Eye (tissue), 1 donor: ENCODE measurements at places on chromosomes 12 and 14.

DNA sequence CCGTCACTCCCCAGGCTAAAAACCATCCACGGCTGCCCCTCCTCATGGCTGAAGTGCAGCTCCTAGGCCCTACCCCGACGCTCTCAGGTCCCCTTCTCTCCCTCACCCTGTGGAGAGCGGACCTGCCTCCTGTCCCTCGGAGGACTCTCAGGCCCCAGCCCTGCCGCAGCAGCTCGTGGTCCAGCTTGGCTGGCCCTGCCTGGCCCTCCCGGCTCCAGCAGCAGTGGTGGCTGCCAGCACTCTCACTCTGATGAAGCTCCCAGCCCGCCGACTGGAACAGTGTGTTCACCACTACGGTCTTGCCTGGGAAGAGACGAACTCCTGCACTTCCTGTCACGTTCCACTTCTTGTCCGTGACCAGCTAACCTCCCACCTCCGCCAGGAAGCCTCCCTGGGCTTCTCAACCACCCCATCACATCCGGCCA is 11.1 kb downstream of the BAG5 start:
- no peak for DNase-seq

GRCh38 chr14:33917661-33918060 is 33.2 kb downstream of the EGLN3 start:
- no peak for DNase-seq

DNA sequence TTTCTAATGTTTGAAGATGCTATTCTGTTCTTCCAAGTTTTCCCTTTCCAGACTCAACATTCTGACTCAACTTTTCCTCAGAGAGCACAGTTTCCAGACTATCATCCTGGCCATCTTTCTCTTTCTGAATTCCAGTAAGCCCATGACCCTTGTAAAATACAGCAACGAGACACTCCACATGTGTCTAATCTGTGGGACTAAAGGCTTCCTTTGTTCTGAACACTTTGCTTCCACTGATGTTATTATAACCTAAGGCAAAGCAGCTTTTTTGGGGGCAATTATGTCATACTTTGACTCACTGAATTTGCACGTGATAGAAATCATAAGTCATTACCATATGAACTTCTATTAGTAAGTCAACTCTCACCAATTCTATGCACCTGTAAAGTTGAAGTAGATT is 6.3 kb upstream of the ART4 start:
- peak; percentile 60 for DNase-seq

- no peak for DNase-seq
Observed at GRCh38 chr12:55875704-55876467, 33.1 kb upstream of the MMP19 start.

DNA sequence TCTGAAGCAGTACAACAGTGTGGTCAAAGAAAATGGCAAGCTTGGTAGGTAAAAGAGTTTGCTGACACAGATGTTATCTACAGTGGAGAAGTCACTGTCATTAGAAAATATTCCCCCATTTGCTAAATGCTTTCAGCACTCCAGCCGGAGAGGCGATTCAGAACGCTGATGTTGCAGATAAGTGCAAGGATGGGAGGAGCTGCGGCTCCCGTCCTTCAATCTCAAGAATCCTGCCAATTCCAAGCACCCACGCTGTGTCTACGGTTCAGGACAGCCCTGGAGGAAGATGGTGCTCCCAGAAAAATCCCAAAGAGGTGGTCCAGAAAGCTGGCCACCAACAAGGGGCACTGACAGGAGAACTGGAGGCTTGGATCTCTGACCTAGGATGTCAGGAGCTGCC is 79.1 kb downstream of the ZFP36L1 start:
- no peak for DNase-seq

- DNase-seq: no peak
Observed at GRCh38 chr12:104560881-104561280, 104.1 kb downstream of the CHST11 start.

DNA sequence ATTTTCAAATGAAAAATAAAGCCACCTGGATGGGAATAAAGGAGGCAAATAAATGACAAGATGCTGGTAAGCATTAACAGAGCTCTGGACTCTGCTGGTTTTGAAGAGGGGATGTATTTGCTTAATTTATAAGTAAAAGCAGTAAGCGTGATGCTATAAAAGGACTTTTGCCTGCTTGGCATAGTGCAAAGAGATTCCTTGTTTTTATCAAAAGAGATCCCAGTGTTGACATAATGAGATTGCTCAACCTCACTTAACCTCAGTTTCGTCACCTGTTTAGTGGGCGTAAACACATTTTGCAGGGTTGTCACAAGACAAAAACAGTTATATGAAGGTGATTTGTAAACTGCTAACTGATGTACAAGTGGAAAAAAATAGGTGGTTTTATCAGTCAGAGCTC is 13.8 kb downstream of the ASCL1 start:
- DNase-seq: no peak

DNA sequence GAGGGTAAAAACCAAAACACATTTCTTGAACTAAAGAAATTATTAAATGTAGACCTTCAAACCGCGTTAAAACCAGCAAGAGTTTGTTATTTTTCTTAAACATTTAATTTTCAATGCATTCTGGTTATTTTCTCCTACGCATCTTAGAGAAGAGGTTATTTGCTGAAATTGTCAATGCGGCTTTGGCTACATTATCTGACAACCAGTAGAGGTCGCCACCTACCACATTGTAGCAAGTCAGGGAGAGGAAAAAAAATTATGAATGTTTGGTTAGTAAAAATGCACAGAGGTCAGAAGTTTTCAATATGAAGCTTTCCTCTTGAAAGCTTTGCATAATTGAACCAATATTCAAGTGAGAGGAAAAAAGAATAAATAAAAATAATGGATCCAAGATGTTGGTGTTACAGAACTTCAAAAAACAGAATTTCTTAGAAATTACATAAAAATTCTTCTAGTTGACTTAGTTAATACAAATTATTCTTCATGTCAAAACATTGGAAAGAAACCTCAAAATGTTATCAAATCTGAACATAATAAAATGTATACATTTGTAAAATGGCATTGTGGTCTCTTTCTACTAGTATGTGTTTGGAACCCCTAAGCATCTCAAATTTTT is 159.4 kb upstream of the TMTC2 start:
- peak; percentile 85 for DNase-seq

DNA sequence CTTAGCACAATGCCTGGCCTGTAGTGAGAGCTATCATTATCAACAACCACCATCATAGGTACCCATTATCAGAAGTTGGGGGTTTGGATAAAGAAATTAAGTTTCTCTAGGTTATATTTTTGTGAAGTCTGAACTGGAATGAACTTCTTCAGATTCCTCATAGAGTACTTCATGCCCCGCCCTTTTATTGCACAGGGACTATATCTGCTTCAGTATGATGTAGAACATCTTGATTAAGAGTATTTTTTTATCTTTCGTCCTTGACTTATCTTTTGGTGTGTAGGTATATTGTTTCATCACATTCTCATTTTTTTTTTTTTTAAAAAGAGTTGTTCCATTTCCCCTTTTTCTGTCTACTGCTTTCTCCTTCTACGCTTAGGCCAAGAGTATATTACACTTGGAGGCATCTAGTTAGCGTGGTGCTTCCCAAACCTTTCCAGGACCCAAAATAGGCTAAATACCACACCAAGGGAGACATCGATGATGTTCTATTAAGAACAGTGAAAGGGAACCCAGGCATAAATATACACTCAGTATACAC is 467.5 kb downstream of the ZFP36L1 start:
- no peak for DNase-seq

DNA sequence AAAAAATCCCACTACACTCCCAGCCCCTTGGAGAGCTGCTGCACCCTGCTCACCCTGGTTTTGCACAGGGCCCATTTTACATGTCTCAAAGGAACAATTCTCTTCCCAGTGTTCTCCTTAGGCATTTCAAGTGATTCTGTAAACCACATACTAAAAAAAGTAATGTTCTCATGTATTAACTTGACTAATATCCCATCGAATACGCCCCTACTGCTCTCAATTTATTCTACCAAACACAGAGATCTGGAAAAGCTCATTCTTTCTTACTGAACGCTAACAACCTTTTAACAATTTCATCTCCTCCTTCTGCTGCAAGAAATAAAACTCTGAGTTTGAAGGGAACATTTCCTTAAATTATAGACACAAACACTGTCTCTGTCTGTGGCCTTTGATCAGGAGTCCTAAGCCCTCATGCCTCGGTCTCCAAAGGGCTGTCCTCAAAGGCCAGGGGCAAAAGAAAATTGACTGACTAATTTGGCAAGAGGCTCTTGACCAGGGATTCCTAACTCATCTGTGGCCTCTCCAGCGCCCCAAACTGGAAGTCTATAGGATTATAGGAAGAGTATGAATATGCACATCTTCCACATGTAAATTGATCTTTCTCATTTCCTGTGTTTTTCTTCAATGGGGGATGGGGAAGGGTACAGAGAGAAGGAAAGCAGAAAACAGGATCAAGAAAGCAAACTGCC is 17.1 kb upstream of the TSPAN11 start:
- DNase-seq: peak; percentile 47

DNA sequence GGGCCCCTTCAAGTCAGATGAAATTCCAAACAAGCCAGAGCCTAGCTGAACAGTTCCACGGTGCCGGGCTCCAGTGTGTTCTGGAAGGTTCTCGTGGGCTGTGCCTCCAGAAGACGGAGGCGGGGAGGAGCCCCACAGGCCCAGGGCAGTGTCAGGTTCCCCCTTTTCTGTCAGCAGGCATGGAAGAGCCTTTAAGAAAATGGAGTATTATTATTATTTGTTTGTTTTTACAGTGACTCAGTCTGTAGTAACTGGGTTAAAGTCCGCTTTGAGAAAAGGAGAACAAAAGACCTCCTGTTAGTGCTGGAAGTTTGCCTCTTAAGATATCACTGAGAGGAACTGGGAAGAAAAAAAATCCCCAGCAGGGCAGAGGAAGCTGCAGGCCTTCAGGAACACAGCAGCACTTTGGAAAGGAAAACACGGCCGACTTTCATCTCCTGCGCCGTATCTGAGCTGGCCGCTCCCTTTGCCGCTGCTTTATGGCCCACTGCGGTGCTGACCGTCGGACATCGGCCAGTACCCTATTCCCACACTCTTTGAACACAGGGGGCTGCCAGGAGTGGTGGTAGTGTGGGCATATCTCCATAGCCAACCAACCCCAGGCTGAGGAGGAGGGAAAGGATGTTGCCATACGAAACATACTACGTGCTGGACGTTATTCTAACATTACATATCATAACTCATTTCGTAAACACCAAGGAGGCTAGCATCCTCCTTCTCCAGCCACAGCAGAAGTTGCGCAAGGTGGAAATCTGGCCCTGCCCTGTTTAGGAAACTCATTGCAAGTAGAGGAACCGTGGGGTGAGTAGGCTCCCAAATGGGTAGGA is 194.0 kb downstream of the ZFP36L1 start:
- no peak for DNase-seq

- no peak for DNase-seq
Observed at GRCh38 chr12:52198454-52199215, 6.8 kb upstream of the KRT80 start.

- no peak for DNase-seq
Observed at GRCh38 chr12:23484238-23484637, 465.2 kb downstream of the SOX5 start.

- no peak for DNase-seq
Observed at GRCh38 chr14:73810478-73811163, 41.0 kb upstream of the PTGR2 start.

GRCh38 chr14:91012045-91012444 is 48.4 kb downstream of the RPS6KA5 start:
- DNase-seq: no peak

- no peak for DNase-seq
Observed at GRCh38 chr12:29427964-29428363, 47.0 kb upstream of the ERGIC2 start.

DNA sequence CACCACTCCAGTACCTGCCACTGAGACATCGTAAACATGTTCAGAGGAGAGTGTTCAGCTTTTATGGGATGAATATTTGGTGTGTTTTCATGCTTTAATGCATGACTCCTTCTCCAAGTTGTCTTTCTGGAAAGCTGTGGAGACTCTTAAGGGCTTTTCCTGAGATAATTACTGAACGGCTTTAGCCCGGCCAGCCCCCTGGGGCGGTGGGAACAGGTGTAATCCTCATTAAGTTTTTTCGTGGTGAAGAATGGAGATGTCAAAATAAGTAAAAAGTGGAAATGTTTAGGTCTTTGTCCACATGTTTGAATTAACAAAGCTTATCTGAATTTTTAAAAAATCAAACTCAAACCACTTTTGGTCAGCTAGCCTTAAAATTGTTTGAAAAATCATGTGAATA is 1.5 kb downstream of the SYNE2 start:
- no peak for DNase-seq

GRCh38 chr12:57242691-57243454 is 8.1 kb downstream of the STAC3 start:
- peak; percentile 96 for DNase-seq

DNA sequence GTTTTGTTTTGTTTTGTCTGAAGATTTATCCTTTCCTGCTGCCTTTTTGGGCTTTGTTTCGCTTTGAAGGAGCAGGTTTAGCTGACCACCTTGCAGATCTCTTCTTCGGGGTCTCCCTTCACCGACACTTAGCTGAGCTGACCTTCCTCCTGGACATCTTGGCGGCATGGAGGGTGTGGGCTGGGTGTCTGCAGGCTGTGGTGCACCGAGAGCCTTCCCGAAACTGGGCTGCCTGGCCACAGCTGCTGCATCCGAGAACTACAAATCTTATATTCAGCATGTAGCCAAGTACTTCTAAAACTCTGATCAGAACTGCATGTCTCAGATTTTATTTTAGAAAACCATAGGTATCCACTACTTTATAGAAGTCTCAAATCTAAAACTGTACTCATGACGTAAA is 84.9 kb downstream of the PPFIBP1 start:
- DNase-seq: no peak

DNA sequence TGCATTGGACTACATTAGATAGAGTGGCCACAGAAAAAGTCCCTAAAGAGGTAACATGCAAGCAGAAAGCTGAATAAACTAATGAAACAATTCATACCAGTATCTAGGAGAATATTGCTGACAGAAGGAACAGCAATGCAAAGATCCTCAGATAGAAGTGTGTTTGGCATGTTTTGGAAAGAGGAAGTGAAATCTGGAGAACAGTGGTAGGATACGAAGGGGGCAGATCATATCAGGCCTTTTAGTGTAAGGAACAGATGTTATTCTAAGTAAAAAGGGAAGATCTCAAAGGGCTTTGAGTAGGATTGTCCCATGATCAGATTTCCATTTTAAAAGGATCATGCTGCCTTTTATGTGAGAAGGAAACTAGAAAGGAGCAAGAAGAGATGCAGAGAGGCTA is 342.9 kb downstream of the PAWR start:
- DNase-seq: no peak

GRCh38 chr12:49015196-49015595 is 3.4 kb downstream of the PRKAG1 start:
- no peak for DNase-seq
